ENCODE measurements at places on chromosomes 2 and 18.

GRCh38 chr2:98378901-98379300 lies 32.6 kb downstream of the CNGA3 start:
- DNase-seq, result peak; percentile 97

DNA sequence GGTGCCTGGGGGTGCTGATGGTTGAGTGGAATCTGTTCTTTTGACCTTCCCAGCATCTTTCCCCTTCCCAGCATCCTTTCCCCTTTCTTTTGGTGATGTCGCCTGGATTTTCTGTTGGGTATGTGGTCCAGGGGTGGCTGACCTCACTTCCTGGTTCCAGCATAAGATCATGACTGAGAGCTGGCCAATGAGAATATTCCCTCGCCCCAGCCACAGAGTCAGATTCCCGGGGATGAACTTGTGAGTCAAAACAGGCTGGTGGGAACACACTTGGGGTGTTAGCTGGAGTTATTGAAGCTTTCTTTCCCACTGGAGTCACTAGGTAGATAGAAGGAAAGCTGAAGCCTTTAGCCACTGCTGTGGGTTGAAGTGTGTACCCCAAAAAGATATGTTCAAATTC lies 28.0 kb upstream of the FOSL2 start:
- DNase-seq, result no peak

- no peak for DNase-seq
Measured at GRCh38 chr18:62389761-62390481, 64.8 kb downstream of the TNFRSF11A start.

GRCh38 chr2:154599189-154599588 lies 99.3 kb upstream of the KCNJ3 start:
- no peak for DNase-seq

- DNase-seq, result no peak
Measured at GRCh38 chr2:70703900-70704549, 64.0 kb downstream of the ADD2 start.

- DNase-seq, result no peak
Measured at GRCh38 chr2:50564766-50565165, 467.2 kb downstream of the NRXN1 start.

- no peak for DNase-seq
Measured at GRCh38 chr2:57598551-57598950, 448.1 kb upstream of the VRK2 start.

- peak; percentile 60 for DNase-seq
Measured at GRCh38 chr18:9417073-9417851, 58.1 kb upstream of the RALBP1 start.

DNA sequence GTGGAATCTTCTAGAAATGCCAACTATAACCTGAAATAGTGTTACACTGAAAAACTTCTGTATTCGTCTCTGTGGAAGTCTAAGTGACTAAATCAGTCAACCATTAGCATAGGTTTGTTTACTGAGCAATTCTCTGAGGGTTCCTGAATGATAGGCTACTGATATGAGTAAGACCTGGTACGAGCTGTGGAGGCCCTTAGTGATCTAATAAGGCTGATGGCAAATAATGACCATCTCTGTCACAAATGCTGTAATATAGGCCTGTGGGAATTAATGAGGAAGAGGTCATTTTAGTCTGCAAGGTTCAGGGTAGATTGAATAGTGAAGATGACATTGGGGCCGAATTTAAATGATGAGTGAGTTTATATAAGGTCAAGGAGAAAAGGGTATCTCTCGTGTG lies 82.5 kb downstream of the MGAT5 start:
- no peak for DNase-seq

DNA sequence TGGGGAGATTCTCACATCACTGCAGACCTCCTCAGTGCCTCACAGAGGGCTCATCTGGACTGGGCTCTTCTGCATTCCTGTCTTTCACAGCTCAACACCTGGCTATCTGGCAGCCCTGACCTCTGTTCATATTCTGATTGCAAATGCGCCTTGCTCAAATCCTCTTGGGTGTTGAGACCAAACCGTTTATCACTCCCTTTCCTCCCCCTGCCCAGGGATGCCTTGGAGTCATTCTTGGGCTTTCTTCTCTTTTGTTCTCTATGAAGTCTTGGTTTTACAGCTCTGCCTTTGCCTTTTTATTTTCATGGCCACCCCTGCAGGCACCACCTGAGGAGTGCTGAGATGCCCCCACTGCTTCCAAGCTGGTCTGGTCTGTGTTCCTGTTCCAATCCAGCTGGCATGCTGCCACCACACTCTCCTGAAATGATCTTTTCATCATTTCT lies 26.3 kb downstream of the TUBB6 start:
- peak; percentile 82 for DNase-seq

DNA sequence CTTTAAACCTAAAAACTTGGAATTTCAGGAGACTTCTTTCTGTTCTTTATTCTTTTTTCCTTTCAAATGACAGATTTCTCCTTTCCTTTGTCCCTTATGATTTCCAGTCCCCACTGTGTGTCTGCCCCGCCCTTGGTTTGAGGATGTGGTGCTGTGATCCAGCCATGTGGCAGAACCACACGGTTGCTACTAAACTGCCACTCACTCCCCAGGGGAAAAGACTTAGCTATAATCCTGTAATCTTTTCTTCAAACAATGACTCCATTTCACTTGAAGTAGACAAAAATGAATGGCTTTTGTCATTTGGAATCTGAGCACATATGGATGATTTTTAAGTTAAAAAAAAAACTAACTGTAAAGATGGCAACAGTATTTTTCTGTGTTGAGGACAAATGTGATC lies 76.2 kb upstream of the STAM2 start:
- no peak for DNase-seq

- DNase-seq, result no peak
Measured at GRCh38 chr2:9984871-9985480, 33.5 kb downstream of the GRHL1 start.

DNA sequence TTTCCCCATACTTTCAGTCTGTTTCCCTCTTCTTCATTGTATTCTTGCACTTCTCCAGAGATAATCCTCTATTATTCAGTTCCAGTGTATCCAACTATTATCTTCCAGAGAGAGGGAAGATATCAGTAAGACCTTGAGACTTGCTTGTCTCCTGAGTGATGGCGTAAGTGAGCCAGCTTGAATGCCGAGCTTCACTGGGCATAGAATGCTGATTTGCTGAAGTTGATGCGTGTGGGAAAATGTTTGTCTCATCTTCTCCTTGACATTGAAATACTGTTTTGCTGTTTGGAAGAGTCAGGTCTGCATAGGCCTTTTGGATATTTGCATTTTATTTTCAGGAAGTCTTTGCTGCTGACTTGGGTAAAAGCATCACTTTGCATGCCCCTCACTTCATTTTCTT lies 41.1 kb upstream of the MGAT5 start:
- no peak for DNase-seq

DNA sequence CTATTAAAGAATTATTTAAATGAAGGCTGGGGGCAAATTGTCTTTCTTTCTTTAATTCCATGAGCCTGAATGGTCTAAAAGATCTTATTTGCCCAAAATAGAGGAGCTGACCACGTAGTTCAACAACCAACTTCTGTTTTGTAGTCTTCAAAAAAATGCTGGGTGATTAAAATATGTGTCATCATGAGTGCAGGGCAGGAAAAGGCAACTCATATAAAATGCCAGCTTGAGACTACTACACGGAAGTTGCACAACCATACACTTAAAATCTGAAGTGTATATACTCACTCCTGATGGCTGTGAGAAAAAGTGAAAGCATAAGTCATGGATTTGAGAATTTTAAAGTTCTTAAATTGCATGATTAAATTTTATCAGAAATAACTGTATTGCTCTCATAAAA lies 210.9 kb downstream of the DYM start:
- DNase-seq, result no peak

GRCh38 chr18:57542126-57542525 lies 44.4 kb downstream of the FECH start:
- no peak for DNase-seq

DNA sequence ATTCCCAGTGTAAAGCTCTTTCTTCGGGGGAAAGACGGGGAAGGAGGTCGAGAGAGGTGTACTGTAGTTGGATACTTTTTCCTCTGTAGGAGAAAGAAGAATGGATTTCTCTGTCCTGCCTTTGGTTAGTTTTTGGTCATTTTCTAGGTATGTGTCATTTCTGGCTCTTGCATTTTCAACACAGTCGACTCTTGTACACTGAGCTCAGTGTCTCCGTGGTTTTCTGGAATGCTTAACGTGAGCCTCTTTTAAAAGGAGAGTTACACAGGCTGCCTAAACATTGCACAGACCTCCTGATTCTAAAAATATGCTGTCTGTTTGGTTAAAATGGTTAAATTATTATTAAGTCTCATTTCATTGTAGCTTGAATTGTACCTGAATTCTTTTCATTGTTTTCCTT lies 21.8 kb upstream of the GLS start:
- peak; percentile 31 for DNase-seq

DNA sequence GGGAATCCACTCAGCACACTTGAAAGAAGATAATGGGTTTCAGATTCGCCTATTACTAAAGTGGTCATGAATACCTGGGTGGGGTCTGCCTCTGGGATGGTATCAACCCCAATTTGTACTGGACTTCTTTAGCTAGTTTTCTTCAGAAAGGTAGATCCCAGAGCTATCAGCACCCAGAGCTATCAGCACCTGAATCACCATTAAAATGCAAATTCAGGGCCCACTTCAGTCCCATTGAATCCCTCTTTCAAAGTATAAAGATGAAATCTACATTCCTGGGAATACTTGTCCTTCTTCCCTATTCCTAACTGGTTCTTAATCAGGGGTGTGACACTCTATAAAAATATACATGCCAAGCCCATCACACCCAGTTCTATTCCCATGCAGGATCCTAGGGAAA lies 914.3 kb downstream of the DCC start:
- no peak for DNase-seq

GRCh38 chr2:186532891-186533290 lies 46.8 kb downstream of the ZC3H15 start:
- no peak for DNase-seq

DNA sequence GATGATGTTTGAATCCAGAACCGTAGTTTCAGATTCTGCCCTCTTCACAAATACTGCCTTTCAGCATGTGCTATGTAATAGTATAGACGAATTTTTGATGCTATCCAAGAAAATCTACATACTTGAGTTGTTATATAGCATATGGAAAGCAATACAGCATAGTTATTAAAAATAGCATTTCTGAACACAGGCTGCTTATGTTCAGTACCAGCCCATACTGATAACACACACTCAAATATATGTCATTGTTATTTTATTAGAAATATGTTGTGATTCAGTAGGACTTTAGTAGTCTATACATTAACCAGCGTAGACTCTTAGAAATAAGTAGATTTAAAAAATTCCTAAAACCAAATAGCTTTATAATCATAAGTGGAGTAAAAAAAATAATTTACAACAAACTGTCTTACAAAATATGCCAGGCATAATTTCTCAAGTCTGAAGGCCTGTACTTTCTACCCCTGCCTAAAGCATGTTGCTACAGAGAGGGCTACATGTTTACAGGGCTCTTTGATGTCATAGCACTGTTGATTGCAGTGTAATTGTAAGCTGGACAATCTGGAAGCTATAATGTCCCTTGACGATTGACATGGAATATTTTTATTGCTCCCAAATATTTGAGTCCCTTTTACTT lies 86.3 kb downstream of the ASXL3 start:
- no peak for DNase-seq

GRCh38 chr2:187939180-187939579 lies 352.5 kb upstream of the GULP1 start:
- no peak for DNase-seq

- no peak for DNase-seq
Measured at GRCh38 chr2:129074298-129074920, 755.7 kb upstream of the HS6ST1 start.

- DNase-seq, result no peak
Measured at GRCh38 chr2:201150454-201151020, 32.4 kb upstream of the CASP10 start.

GRCh38 chr18:23998820-23999219 lies 15.7 kb upstream of the TTC39C start:
- DNase-seq, result peak; percentile 81

GRCh38 chr2:9228088-9228751 lies 21.6 kb downstream of the ASAP2 start:
- no peak for DNase-seq

GRCh38 chr18:8813611-8814010 lies 108.3 kb downstream of the MTCL1 start:
- no peak for DNase-seq

GRCh38 chr2:207078186-207078798 lies 87.5 kb downstream of the KLF7 start:
- DNase-seq, result no peak

DNA sequence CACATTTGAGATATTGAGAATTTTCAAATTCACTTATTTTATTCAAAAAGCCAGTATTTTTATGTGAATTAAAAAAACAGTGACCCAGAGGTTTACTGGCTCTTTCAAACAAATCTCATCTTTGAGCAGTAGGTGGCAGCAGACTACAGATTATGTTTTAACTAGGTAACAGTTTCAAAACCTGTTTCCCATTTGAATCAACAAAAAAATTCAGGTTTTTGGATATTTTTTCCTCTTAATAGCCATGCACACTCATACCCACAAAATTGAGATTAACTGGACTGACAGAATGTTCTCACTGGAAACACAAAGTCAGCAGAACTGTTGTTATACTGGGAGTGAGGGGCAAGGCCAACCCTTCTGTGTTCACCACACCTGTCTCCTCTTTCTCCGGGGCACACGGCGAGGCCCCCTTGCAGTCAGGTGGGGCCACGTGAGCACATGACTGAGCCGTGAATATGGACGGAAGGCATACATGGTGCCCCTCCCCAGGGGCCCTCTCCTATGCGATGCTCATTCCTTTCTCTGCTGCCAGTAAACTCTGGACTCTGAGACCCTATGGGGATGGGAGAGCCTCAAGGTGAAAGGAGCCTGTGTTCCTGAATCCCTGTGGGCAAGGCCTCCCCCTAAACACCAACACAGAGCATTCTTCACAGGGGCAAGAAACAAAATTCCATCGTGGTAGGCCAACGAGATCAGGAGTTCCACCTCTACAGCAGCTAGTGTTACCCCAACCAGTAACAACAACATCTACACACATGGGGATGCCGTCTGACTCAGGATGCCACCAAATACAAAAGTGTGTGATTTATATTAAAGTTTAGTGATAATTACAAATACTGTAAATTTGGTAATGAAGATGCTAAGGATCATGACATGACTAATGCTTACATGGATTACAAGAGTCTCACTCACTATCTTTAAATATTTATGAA lies 80.4 kb downstream of the LPIN2 start:
- DNase-seq, result peak; percentile 69

GRCh38 chr18:76275727-76276313 lies 219.2 kb downstream of the ZNF516 start:
- DNase-seq, result no peak

GRCh38 chr2:42495234-42495581 lies 1.4 kb upstream of the KCNG3 start:
- DNase-seq, result no peak

- DNase-seq, result no peak
Measured at GRCh38 chr2:233792720-233793119, 14.6 kb downstream of the MROH2A start.

- DNase-seq, result no peak
Measured at GRCh38 chr2:113169002-113169530, 4.7 kb upstream of the PSD4 start.
